ENCODE measurements at places on chromosomes 4 and X.

GRCh38 chrX:23795221-23795620 lies 12.2 kb downstream of the SAT1 start:
- DNase-seq = no peak

- no peak for DNase-seq
Measured at GRCh38 chrX:119516157-119516702, 48.0 kb downstream of the SLC25A5 start.

- no peak for DNase-seq
Measured at GRCh38 chr4:168787801-168788595, 222.1 kb downstream of the CBR4 start.

DNA sequence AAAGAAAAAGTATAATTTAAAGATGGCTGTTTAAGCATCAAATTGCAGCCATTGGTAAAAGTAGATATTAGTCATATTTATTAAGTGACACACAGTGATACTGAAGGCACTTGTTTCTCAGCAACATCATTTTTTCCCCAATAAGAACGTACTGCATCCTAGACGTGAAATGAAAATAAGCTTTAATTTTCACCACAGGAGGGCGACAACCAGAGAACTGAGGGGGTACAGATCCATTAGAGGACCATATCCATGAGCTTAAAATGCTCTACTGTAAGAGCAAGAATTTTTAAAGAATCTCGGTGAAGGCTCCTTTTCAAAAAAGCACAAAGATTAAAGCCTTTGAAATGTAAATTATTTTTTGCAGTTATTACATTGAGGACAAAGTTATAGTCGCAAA lies 33.4 kb downstream of the FRG1 start:
- no peak for DNase-seq

GRCh38 chr4:106095408-106095807 lies 200.1 kb downstream of the NPNT start:
- no peak for DNase-seq

GRCh38 chr4:177214935-177215334 lies 94.7 kb upstream of the NEIL3 start:
- DNase-seq = no peak

DNA sequence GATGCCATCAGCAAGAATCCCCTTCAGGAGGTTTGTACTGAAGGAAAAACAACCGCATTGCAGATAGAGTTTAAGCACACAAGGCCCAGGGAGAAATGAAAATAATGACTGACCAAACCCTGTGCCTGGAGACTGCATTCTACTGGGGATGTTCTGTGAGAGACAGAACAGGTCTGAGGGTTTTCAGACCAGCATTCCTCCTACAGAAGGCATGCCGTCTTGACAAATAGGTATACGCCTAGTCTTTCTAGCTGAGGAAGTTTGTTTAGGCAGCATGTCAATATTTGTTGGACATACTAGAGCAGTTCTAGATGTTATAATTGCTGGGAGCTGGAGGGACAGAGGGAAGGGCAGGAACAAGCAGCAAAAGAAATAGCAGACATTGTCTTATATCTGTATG lies 68.4 kb upstream of the SCOC start:
- no peak for DNase-seq

- DNase-seq = peak; percentile 55
Measured at GRCh38 chr4:2811830-2812611, 19.1 kb downstream of the SH3BP2 start.

DNA sequence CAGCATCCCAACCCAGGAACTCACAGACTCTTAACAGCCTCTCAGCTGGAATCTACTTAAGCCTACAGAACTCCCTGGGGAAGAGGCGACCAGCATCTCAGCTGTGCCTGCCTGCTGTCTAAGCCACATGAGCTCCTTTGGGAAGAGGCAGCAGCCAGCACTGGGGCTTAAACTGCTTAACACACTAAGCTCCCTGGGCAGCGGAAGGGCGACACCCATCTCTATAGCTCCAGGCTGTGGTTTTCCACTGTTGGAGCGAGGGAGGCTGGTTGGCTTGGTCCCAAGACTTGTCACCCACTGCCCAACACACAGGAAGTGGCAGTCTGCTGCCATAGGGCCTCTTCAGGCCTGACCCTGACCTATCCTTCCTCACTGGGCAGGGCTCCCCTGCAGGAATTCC lies 1544.1 kb upstream of the ADGRL3 start:
- no peak for DNase-seq

Measured in stimulated activated CD4-positive, alpha-beta T cell treated with anti-CD3 and anti-CD28 coated beads, Interleukin-4, amount 100 ng/mL, for 1 hour (primary cell).